NCI-H2171 treated with DMSO at 0.1 percent for 48 hours (cell line): ENCODE measurements at places on chromosomes 5 and 9.

DNA sequence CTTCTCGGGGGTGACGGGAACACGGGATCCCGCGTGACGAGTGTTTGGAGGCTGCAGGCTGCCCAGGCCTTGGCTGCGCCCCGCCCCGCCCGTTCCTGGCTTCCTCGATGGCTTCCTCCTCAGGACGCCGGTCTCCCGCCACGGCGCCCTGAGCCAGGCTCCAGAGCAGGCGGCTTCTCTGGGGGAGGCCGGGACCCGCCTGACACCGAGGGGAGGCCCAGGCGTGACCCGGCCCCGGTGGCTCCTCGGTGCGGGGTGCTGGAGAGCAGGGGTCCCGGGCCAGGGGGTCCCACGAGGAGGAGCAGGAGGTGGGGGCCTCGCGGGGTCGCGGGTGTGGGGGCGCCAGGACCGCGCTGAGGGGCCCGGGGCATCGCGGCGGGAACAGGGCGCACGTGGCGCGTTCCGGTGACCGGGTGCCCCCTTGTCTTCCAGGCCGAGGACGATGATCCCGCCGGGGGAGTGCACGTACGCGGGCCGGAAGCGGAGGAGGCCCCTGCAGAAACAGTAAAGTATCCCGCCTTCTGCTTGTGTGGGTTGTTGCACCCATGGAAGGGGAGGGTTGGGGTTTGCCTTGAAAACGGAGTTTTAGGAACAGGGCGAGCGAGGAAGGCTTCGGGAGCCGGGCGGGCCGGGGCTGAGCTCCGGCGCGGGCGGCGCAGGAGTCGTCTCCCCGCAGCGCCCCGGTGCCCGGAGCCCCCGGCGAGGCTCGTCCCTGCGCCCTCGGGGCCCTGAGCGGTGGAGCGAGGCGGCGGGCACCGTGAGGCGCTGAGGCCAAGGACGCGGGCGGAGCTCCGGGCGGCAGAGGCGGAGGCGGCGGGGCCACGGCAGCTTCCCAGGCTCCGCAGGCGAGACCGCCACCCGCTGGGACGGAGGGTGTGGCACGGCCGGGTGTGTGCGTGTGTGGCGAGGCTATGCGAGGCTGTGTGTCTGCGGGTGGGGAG is 22.2 kb downstream of the AHRR start:
- DNase-seq = peak; percentile 77

DNA sequence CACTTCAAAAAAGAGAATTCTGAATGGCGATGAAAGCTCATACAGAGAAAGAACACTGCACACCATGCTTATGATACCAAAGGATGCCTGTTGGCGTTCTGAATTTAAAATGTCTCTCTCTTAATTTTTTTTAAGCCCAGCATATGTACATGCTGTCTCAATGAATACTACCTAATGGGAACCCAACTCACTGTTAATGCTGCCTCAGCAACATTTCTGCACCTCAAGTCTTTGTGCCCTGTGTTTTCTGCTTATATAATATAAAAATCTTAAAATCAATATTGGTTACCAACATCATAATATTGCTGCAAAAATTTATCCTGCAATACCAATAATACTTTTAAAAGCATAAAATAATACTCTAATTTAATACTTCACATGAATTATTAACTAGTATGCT is 44.1 kb upstream of the POU5F2 start:
- DNase-seq = no peak

GRCh38 chr9:16422114-16422513 is 448.4 kb downstream of the BNC2 start:
- no peak for DNase-seq

- peak; percentile 99 for DNase-seq
Measured at GRCh38 chr9:129458663-129459546, 162.0 kb downstream of the C9orf50 start.

DNA sequence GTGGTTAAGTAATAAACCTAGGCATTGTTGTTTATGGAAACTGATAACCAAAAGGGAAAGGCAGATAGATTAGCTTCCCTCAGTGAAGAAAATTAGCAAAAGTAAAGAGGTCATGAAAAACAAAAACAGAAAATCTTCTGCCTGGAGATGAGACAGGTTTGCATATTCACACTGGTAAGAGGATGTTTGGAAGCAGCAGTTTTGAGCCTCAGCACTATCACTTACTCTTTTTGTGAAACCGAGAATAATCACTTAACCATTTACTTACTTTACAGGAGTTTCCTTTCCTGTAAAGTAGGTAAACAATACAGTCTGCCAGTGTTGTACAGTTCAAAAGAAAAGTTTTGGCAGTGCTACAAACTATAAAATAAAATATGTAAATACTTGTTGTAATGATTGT is 35.5 kb upstream of the EMB start:
- no peak for DNase-seq

DNA sequence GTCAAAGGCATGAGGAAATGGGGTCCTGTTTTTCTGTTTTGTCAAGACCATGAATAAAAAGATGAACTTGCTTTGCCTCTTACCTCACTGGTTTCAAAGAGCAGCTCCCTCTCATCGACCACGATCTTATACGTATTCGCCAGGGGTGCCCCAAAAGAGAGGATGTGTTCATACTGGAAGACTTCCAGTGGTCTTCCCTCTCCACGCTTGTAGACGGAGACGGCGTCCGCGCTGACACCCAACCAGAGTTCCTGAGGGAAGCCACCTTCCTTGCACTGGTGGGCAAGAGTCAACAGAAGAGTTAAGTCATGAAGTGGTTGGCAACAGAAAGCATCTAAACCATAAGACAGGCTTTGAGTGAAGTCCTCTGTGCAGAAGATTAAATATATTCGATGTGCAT is 51.4 kb upstream of the RETREG1 start:
- DNase-seq = no peak
